ENCODE measurements at places on chromosomes 7 and 10.

DNA sequence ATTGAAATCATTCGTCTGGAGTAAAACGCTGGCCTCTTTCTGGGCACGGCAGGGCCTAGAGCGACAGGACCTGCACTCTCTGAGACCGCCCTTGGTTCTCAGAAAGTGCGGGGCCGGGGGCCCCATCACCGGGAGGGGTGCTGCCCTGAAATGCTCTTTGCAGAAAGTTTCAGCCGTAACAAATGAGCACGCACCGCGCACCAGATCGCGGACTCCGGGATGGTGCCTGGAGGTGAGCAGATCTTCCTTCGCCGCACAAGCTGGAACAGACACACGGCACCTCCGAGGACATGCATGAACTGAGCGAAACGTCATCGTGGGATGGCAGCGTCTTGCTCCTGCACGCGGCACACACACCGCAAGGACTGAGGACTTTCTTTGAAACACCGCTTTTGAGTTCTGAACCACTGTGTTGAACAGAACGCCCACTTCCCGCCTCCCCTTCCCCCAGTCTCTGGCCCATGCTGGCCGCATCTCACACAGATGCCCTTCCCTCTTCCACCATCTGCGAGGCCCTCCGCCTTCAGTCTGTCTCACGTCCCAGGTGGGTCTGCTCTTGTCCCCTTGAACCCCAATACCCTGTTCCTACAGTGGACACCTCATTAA, 538.7 kb upstream of the MGMT start:
- no peak for DNase-seq

GRCh38 chr7:27998382-27998781, 182.2 kb downstream of the JAZF1 start:
- no peak for DNase-seq

DNA sequence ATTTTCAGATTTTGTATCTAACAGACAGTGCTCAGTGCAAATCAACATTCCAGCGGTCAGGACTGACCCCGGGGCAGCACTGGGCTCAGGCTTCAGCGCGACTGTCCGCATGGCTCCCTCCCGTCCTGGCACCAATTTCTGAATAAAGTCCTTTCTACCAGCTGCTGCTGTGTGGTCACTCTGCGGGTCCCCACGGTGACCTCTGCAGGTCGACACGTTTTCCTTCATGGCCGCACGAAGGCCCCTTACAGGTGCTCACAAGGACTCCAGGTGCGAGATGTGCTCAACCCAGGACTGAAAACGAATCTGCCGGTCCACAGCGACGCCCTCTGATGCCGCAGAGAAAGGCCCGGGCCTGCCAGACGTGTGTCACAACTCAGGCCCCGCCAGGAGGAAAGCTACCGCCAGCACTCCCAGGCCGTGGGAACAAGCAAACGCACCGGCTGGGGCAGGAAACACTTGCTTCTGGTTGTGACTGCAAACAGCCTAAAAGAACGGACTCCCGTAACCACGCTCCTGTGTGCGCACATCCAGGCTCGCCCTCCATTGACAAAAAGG, 3.7 kb upstream of the UTF1 start:
- DNase-seq, result no peak

DNA sequence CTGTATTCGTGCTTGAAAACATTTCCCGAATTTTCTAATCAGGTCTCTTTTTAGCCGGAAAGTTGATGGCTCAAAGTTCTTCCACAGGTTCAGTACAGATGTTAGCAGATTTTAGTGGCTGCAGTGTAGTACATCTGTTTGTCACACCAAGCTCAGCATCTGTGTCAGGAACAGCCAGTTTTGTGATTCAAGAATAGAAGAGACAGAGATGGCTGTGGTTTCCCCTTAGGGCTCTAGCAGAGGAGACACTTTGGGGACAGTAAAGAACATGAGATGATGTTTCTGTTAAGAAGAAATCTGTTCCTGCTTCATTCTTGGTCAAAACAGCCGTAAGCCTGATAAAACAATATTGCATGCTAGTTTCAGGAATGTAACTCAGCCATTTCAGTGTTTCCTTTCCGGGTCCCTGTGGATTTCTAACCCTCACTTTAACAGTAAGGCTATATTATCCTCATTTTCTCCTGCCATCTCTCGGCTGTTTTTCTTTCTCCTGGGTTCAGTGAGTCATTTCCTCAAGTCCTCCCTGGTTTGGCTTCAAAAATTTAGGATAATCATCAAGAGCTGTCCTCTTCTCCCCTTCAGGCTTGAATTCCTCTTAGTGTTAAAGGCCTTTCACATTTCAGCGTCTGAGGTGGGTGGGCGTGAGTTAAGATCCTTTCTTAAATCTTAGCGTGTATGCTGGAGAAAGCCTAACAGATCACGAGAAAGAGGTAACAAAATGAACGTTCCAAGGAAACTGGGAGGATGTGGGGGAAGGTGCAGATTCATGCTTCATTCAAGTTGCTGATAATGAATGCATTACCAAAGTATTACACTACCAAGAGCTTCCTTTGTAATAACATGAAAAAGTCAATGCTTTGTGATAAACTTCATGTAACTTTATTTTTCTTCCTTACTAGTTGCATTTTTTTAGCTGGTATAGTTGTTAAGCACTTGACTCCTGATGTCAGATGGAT, 37.1 kb upstream of the BICC1 start:
- peak; percentile 36 for DNase-seq

DNA sequence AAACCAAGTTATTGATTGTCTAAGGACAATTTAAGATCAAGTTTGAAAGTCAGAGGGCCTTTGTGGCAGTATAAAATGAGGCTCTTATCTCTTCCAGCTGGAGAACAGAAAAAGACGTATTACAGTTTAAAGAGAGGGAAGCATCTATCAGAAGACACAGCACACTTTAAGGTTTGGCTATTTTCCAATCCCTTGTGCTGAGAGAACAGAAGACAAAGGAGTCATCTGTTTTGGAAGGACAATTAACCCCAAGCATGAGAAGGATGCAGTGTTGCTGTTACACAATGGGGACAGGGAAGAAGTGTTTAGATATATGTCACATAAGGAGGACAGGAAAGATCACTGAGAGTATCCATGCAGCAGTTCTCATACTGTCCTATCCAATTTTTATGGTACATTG, 1224.2 kb upstream of the SORCS1 start:
- DNase-seq, result no peak

- no peak for DNase-seq
Observed at GRCh38 chr10:96578633-96579032, 8.2 kb downstream of the TM9SF3 start.

DNA sequence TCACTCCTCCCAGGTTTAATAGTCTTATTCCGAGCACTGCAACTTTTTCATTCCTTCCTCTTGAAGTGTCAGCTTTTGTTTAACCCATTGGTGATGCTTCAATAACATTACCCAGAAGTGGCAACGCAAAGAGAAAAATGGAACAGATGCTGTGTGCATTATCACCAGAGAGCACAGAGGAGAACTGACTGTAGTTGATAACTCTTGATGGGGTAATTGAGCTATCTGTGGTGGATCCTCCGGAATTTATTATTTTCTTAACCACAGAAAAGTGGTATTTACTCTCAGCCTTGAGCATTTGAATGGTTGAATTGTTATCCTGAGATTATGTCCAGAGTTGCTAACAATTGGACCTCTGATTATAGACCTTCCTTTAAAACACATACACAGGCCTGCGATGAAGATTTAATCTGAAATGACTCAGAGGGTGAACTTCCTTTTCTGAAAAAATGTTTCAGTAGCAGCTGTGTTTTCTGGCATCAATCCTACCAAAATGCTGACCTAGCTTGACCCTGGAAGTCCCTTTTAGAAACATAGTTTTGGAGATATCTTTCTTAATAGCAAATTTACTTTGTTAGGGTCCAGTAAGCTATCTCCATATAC, 1584.4 kb upstream of the LRRTM3 start:
- DNase-seq, result no peak

DNA sequence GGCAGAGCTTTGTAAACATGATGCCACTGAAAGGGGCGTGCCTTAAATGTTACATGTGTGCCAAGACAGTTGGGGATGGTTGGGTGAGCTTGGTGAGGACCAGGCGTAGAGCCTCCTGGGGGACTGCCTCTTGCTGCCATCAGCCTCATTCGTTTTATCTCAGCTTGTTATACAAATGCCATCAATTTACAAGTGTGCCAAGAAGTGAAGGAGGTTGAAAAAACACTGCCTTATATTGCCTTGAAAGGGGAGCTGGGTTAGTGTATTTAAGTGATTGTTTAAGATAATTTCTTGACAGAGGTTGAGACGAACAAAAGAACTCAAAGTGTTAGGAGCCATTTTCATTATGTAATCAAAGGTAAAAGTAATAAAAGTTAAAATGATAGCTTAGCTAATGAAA, 354.7 kb downstream of the PHTF2 start:
- DNase-seq, result no peak

- no peak for DNase-seq
Observed at GRCh38 chr10:25631471-25631870, 302.6 kb upstream of the MYO3A start.

- no peak for DNase-seq
Observed at GRCh38 chr7:5532536-5533335, 109.1 kb upstream of the TNRC18 start.

GRCh38 chr10:118753331-118754228, 1.2 kb downstream of the CACUL1 start:
- DNase-seq, result no peak

DNA sequence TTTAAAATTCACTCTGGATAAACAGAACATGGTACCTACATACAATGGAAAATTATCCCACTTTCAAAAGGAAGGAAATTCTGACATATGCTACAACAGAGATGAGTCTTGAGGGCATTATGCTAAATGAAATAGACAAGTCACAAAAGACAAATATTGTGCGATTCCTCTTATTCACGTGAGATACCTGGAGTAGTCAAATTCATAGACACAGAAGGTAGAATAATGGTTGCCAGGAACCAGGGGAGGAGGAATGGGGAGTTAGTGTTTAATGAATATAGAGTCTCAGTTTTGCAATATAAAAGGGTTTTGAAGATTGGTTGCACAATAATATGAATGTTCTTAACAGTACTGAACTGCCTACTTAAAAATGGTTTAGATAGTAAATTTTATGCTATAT, 69.8 kb upstream of the WAC start:
- DNase-seq, result no peak

DNA sequence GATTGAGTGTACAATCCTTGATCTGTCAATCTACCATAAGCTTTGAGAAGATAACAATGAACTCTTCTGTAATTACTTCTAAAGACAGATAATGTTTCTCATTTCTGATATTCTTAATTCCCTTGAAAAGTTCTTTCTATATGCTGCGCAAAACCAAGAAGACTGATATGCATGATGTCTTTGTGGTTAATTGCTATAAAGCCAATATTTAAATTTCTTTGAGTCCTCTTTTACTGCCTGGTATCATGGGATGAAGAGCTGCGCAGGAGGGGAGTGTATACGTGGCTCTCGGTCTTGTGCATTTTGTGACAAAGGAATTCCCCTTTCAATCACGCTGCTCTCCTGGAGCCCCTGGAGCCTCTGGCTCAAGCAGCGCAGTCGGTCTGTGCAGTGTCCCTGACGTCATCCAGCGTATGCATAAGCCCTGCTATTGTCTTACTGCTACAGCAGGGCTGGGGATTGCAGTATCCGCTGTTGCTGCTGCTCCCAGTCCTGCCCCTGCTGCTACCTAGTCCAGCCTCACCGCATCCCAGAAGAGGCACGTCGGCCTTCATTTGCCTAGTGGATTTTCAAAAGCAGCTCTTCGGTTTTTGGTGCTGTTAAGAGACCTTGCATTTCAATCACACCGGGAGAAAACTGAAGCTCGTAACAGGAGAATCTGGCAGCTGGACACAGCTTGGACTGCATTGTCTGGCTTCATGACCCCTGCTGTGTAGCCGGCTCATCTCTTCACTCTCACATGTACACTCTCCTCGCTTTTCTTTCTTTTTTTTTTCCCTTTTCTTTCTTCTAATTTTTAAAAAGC, 66.7 kb downstream of the ST7 start:
- DNase-seq, result peak; percentile 87

DNA sequence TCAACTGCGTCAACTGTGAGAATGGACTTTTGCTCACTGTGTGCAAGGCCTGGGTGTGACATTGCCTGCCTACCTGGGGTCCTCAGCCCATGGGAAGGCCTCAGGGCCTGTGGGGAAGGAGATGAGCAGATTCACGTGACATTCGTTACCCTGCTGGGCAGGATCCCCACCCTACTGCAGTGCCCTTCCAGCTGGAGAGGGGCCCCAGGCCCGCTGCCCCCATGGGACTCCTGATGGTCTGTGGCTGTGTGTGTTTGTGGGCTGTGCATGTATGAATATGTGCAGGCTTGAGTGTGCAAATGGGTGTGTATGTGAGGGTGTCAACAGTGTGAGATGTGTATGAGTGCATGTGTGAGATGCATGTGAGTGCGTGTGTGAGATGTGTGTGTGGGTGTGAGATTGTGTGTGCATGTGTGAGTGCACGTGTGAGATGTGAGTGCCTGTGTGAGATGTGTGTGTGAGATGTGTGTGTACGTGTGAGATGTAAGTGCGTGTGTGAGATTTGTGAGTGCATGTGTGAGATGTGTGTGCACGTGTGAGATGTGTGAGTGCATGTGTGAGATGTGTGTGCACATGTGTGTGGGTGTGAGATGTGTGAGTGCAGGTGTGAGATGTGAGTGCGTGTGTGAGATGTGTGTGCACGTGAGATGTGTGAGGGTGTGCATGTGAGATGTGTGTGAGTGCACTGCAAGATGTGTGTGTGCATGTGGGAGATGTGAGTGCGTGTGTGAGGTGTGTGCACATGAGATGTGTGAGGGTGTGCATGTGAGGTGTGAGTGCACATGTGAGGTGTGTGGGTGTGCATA, 29.7 kb downstream of the PPIF start:
- no peak for DNase-seq

GRCh38 chr7:152336754-152337368, 98.9 kb downstream of the KMT2C start:
- no peak for DNase-seq

DNA sequence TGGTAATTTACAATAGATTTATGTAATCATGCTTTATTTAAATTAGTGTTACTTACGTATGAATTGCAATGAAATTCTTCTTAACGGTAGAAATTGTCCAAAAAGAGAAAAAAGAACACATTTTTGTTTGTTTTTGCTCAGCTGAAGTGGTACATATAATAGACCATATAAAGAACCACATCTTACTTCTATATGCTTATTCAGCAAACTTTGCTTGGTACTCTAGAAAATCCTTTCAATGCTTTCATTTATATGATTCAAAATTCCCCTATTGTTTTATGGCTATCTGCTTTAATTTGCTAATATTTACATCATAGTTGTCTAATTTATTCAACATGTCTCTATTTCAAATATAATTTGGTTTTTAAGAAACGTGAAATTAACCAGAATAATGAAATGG, 903.2 kb downstream of the ANKRD7 start:
- no peak for DNase-seq

GRCh38 chr7:47571331-47572093, 10.4 kb downstream of the TNS3 start:
- DNase-seq, result no peak
